ENCODE measurements at places on chromosomes 4 and X. TPM values are rescaled to one million over a fixed set of nuclear protein-coding genes. Genes with fewer than 3 reads are reported as not detected.

Gene PCSK1N
- total RNA-seq, result 3.5 TPM

- peak overlapping the region; percentile 74 for H3K4me3 ChIP-seq
- H3K27ac ChIP-seq, result peak overlapping the region; percentile 77
- H3K4me1 ChIP-seq, result peaks cover 10% of the 10 kb centered on the region
- no peak for DNase-seq
These were observed 2.6 kb downstream of the MID1IP1 start for GRCh38 chrX:38803588-38804431.

Gene CETN2
- total RNA-seq, result 7.6 TPM

GRCh38 chr4:172207886-172208285, 394.7 kb downstream of the GALNTL6 start:
- no peaks in the 10 kb centered on the region for H3K4me1 ChIP-seq
- H3K27ac ChIP-seq, result no peak overlapping the region
- no peaks in the 10 kb centered on the region for H3K27me3 ChIP-seq
- H3K36me3 ChIP-seq, result no peaks in the 10 kb centered on the region

- no peak overlapping the region for H3K4me3 ChIP-seq
- H3K4me1 ChIP-seq, result no peaks in the 10 kb centered on the region
- no peak overlapping the region for H3K27ac ChIP-seq
- H3K36me3 ChIP-seq, result no peaks in the 10 kb centered on the region
These were observed 7.9 kb downstream of the ASMTL start for GRCh38 chrX:1444561-1445500.

DNA sequence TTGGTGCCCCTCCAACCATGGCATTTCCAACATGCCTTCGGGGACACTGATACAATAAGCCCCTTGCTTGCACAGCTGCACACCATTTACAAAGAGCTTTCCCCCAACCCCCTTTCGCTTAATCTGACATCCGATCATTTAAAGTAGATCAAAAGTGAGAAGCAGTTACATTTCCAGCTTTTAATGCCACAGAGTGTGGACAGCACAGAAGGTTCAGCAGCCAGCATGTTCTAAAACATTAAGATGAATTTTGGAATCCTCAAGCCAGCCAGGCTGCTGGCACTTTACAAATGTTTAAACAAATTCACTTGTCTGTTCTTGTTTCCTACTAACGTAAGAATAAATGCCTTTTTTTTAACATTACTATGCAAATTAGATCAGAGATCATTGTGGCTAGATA, 284.4 kb upstream of the LDB2 start:
- H3K36me3 ChIP-seq, result no peaks in the 10 kb centered on the region
- no peaks in the 10 kb centered on the region for H3K4me1 ChIP-seq
- no peaks in the 10 kb centered on the region for H3K27me3 ChIP-seq
- H3K27ac ChIP-seq, result no peak overlapping the region

- H3K4me1 ChIP-seq, result peaks cover 32% of the 10 kb centered on the region
- no peaks in the 10 kb centered on the region for H3K27me3 ChIP-seq
- no peak for DNase-seq
- H3K4me3 ChIP-seq, result no peak overlapping the region
- H3K36me3 ChIP-seq, result no peaks in the 10 kb centered on the region
- no peak overlapping the region for H3K27ac ChIP-seq
These were observed 16.7 kb downstream of the IRF2 start for GRCh38 chr4:184457535-184458249.

- no peak overlapping the region for H3K4me3 ChIP-seq
- H3K27ac ChIP-seq, result no peak overlapping the region
- H3K36me3 ChIP-seq, result peaks cover 3% of the 10 kb centered on the region
- no peaks in the 10 kb centered on the region for H3K4me1 ChIP-seq
- no peaks in the 10 kb centered on the region for H3K27me3 ChIP-seq
These were observed 273.0 kb downstream of the PPP3CA start for GRCh38 chr4:101074326-101074725.

- H3K4me1 ChIP-seq, result no peaks in the 10 kb centered on the region
- no peaks in the 10 kb centered on the region for H3K36me3 ChIP-seq
- H3K27me3 ChIP-seq, result no peaks in the 10 kb centered on the region
- no peak for DNase-seq
- no peak overlapping the region for H3K4me3 ChIP-seq
These were observed 223.4 kb upstream of the PRPS2 start for GRCh38 chrX:12567857-12568256.

DNA sequence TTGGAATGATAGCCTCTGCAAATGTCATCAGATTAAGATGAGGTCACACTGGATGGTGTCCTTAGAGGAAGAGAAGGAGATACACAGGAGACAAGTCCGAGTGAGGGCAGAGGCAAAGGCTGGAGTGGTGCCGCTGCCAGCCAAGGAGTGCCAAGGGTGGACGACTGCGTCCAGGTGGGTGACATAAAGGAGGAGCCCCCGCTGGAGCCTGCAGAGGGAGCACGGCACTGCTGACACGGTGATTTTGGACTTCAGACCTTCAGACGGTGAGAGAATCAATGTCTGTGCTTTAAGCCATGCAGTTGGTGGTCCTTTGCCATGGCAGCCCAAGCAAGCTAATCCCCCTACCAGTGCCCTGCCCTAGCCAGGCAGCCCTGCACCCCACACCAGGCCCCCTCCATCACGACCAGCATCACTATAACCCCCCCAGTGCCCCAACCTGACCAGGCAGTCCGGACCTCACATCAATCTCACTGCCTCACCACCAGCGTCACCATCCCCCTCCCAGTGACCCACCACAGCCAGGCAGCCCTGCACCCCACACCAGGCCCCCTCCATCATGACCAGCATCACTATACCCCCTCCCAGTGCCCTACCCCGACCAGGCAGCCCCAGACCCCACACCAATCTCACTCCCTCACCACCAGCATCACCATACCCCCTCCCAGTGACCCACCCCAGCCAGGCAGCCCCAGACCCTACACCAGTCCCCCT, 130.0 kb downstream of the HMX1 start:
- H3K27me3 ChIP-seq, result no peaks in the 10 kb centered on the region
- no peaks in the 10 kb centered on the region for H3K36me3 ChIP-seq
- no peak overlapping the region for H3K4me3 ChIP-seq
- H3K4me1 ChIP-seq, result no peaks in the 10 kb centered on the region
- H3K27ac ChIP-seq, result no peak overlapping the region

- peak; percentile 77 for DNase-seq
- no peaks in the 10 kb centered on the region for H3K36me3 ChIP-seq
- peak overlapping the region; percentile 90 for H3K27ac ChIP-seq
- peak overlapping the region; percentile 86 for H3K4me3 ChIP-seq
These were observed 10.3 kb downstream of the ATP5ME start for GRCh38 chr4:663438-664428.

GRCh38 chr4:110207233-110207632, 8.8 kb upstream of the ELOVL6 start:
- DNase-seq, result no peak
- H3K4me3 ChIP-seq, result no peak overlapping the region
- no peaks in the 10 kb centered on the region for H3K36me3 ChIP-seq
- no peaks in the 10 kb centered on the region for H3K27me3 ChIP-seq

- H3K4me1 ChIP-seq, result no peaks in the 10 kb centered on the region
- no peaks in the 10 kb centered on the region for H3K27me3 ChIP-seq
- H3K27ac ChIP-seq, result no peak overlapping the region
- H3K4me3 ChIP-seq, result no peak overlapping the region
- DNase-seq, result no peak
- H3K36me3 ChIP-seq, result no peaks in the 10 kb centered on the region
These were observed 938.3 kb upstream of the IGFBP7 start for GRCh38 chr4:58048491-58048890.

All from naive thymus-derived CD4-positive, alpha-beta T cell (primary cell).